ENCODE measurements at places on chromosomes 7 and 10. TPM values are rescaled to one million over a fixed set of nuclear protein-coding genes. Genes with fewer than 3 reads are reported as not detected.

OR2A42 gene
- total RNA-seq, result not detected

CYP2E1 gene
- 2.9 TPM for total RNA-seq

ZNF746 gene
- total RNA-seq, result 29.0 TPM

ACTA2 gene
- 1,162 TPM for total RNA-seq

PIK3CG gene
- 4.4 TPM for total RNA-seq

PALD1 gene
- 6.9 TPM for total RNA-seq

ODAD2 gene
- total RNA-seq, result 0.25 TPM

SAMD9L gene
- total RNA-seq, result 8.6 TPM

PROSER2 gene
- total RNA-seq, result 8.1 TPM

CRTAC1 gene
- total RNA-seq, result 2.5 TPM

POLR2J2 gene
- 2.2 TPM for total RNA-seq

DNA sequence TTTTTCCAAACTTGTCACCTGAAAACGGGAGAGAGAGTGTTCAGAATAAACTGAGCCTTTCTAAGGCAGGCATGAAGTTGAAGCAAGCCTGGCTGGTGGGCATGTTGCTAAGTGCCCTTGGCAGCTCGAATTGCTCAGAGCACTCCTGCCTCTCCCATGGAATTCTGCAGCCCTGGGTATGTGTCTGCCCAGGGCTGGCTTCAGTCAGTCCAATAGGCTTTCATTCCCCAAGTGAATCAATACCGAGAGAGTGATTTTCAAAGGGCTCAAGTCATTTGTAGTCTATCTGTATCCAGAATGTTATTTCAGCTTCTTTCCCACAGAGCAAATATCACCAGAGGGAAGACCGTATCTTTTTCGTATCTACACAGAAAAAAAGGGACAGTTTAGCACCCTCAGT is 415.5 kb upstream of the COBL start:
- no peak for DNase-seq

- DNase-seq, result no peak
Measured at GRCh38 chr7:126972571-126972970, 280.2 kb downstream of the GRM8 start.

DNA sequence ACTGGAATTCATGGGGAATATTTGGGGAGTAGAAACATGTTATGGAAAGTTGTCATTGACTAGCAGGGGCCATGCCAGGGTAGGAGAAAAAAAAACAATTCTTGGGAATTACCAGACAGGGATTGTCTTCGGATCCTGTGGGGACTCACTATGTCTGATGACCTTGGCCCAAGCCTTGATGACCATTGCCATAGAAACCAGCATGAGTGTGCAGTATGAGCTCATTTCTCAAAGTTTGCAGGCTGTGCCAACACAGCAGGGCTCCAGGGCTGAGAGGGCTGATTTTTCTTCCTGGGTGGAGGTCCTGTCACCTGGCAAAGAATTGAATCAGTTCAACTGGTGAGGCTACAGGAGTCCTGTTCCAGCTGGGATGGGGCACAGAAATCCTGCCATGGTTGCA is 198.3 kb downstream of the ADRA2A start:
- no peak for DNase-seq

GRCh38 chr7:50615519-50616080 is 50.4 kb upstream of the DDC start:
- peak; percentile 65 for DNase-seq

GRCh38 chr7:106870983-106871410 is 5.9 kb downstream of the PIK3CG start:
- no peak for DNase-seq

DNA sequence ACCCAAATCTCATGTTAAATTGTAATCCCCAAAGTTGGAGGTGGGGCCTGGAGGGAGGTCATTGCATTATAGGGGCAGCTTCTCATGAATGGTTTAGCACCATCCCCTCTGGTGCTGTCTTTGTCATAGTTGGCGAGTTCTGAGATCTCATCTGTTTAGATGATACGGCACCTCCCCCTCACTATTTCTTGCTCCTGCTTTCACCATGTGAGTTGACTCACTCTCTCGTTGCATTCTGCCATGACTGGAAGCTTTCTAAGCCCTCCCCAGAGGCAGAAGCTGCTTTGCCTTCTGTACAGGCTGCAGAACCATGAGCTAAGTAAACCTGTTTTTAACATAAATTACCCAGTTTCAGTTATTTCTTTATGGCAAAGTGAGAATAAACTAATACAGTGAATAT is 18.9 kb upstream of the ZNF138 start:
- DNase-seq, result no peak

DNA sequence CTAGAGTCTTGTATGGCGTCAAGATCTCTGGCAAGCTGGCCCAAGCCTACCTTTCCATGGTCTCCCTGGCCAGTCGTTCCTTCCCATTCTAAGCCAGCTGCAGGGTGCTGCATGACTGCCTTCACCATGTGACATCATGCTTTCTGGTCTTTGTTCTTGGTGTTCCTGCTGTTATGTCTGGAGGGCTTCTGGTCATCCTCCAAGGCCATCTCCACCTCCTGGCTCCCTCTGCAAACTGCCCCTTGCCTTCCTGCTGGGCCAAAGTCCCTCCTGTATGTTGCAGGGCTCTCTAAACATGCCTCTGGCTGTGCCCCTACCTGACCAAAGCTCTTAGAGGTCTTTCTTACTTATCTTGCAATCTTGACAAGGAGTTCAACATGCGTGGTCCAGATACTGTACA is 44.4 kb upstream of the SHH start:
- DNase-seq, result peak; percentile 62

DNA sequence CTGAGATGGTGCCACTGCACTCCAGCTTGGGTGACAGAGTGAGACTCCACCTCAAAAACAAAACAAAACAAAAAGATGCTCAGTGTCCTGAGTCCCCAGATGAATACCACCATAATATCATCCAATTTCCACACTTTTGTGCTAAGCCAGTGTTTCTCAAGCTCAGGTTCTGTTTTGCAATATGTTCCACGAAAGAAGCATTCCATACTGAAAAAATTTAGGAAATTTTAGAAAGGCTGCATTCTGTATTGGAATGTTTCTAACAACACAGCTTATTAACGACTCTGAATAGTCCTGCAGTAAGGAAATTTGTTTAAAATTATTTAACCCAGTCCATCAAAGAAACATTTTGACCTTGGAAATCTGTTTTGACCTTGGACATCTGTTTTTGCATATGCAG is 142.4 kb downstream of the EPC1 start:
- no peak for DNase-seq

- DNase-seq, result no peak
Measured at GRCh38 chr7:12303495-12303894, 92.4 kb downstream of the TMEM106B start.

- DNase-seq, result no peak
Measured at GRCh38 chr10:1040133-1040532, 8.8 kb downstream of the IDI1 start.

- DNase-seq, result no peak
Measured at GRCh38 chr10:78981257-78981969, 87.4 kb upstream of the ZMIZ1 start.

GRCh38 chr7:158124671-158125079 is 462.9 kb downstream of the PTPRN2 start:
- DNase-seq, result no peak

DNA sequence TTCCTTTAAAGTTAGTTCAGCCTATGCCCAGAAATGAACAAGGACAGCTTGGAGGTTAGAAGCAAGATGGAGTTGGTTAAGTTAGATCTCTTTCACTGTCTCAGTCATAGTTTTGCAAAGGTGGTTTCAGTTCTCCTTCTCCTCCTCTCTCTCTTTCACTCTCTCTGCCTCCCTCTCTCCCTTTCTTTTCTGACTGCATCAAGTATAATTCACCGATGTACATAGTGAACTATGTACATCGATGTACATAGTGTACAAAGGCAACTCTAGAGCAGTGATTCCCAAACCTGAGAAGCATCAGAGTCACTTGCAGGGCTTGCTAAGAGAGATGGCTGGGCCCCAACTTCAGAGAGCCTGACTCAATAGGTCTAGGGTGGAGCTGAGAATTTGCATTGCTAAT is 1259.7 kb downstream of the TYW1 start:
- no peak for DNase-seq

DNA sequence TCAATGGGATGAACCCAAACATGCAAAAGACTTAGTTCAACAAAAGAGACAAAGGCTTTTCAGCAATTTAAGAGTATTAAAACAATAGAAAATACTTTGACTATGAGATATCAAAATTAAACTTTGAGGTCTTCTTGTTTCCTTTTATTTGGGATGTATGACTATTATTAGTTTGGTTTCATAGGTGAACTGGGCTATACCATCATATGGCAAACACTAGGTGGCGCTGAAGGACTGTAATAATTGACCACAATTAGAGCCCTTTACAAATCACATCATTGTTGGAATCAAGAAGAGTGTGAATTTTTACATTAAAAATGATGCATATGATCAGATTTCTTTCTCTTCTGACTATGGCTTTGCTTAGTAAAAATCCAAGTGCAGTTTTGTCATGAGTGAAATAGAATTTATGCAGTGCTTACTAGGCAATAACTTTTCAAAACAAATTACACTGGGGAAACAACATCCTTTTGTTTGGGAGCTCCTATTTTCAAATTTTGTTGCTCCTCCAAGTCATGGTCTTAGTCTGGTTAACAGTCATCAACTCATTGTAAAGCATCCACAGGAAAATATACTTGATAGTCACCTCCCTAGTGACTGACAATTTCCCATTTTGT is 14.7 kb upstream of the NXPH1 start:
- DNase-seq, result no peak

- no peak for DNase-seq
Measured at GRCh38 chr10:61961278-61961677, 59.8 kb downstream of the ARID5B start.

GRCh38 chr10:127920306-127921074 is 13.6 kb downstream of the PTPRE start:
- no peak for DNase-seq

DNA sequence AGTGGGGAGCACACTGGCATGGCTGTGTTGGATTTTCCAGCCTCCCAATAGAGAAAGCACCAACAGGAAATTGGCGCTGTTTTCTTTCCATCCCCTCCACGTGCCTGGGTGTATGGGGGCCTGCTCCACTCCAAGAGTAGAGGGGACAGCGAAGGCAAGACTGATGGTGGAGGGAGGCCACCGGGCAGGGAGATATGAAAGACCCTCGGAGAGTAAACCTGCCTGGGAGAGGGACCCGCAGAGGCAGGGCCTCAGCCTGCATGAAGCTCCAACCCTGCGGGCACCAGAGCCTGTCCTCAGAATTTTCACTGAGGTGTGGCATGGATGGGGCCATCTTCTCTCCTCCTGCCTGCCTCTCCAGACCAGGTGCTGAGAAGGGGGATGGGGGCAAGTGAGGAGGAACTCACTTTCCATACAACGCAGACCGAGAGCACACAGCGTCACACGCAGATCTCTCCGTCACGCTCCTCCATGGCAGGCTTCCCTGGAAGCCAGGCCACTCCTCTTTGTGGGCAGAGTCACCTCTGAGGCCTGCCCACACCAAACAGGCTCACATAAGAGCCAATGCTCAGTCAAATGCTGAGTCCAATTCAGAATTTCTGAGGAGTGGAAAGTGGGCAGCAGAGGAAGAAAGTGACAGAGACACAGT is 18.8 kb downstream of the ANXA11 start:
- no peak for DNase-seq

- DNase-seq, result no peak
Measured at GRCh38 chr10:129594811-129595210, 127.8 kb downstream of the MGMT start.

DNA sequence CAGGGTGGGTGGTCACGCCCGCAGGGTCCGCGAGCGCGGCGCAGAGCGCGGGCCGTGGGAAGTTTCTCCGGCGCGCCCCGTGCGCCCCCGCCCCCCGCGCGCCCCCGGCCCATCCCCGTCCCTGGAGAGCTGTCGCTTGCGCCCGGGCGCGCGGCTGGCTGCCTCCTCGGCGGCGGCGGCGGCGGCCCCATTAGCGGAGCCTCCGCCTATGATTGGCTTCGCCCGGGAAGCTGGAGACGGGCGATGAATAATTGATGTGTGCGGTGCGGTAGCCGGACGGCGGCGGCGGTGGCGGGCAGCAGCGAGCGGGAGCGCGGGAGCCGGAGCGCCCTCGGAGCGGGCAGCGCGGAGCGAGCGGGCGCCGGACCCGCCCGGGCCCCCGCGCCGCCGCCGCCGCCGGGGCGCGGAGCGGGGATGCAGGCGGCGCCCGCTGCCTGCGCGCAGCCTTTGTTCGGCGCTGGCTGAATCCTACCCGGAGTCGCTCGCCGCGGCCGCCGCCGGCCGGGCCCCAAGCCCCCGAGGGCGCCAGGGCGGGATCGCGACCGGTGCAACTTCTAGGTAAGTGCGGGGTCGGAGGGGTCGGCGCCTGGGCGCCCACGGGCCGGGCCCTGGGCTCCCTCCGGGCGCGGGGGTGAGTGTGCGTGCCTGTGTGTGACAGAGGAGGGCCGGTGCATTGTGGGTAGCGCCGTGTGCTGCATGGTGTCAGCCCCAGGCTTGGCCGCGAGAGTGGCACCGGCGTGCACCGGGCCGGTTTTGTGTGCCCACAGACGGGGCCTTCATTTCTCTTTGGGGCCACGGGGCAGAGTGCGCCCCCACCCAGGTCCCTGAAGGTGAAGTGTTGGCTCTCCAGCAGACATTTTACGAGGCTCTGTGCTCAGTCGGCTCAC is 103.8 kb upstream of the PPIF start:
- DNase-seq, result no peak

DNA sequence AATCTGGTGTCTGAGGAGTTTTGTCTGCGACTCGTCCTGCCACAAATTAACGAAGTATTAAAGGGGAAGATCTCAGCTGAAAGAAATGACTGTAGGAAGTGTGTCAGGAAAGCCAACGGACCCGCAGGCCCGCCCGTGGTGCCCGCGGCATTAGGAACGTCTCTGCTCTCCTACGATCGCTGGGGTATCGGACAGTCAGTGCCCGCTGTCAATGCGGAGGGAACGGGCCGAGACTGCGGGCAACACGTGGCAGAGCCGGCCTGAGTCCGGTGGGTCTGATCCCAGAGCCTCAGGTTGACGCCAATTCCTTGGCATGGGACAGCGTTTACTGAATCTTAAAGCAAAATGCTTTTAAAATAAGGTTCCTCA is 128.7 kb downstream of the KBTBD2 start:
- no peak for DNase-seq

DNA sequence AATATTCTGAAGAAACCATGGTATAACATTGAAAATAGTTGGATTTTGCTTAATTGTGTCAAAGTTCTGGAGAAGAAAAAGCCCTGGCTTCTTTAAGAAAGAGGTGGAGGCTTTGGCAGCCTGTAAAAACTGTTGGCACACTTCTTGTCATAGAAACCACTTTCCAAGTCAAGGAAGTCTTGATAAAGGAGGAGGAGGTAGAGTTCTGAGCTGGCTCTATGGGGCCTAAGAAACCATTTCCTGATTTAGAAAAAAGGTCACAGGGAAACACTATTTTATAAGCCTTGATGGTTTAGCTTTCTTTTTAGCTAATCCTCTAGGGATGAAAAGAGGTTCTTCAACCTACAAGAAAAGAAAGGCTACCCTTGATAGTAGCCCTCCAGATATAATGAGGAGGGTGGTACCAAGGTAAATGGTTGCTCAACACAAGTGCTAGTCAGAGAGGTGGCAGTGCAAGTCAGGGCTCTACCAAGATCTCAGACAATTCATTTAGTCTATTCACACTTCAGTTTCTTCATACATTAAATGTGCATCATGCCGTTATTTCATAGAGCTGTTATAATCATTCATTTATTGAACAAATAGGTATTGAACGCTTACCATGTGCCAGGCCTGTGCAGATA is 346.9 kb downstream of the RNLS start:
- DNase-seq, result no peak
